Effector CD4-positive, alpha-beta T cell (primary cell): ENCODE measurements at places on chromosomes 5 and 9.

DNA sequence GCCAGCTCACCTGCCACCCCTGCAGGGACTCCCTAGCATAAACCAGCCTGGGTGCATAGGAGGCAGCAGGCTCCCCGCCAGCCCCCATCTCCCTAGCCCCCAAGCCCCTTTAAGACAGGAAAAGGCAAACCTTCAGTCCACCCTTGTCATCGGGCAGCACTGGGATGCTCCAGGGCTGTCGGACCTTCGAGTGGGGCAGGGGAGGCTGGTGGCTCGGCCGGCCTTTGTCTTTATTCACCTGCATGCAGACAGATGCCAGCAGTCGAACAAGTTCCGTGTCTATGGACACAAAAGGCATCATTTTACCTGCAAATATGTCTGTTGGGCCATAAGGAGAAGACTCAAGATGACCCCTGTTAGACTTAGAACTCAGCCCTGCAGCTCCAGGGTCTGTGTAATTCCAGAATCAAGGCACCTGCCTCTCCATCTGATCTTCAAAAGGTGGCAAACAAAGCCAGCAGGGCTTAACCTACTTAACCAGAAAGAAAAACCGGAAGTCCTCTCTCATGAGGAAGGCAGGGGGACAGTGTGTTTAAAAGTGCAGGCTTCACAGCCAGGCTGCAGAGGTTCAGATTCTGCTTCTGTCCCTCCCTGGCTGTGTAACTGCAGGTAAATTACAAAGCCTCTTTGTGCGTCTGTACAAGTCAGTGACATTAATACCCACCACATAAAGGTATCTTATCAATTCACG lies 16.2 kb downstream of the ANKS6 start:
- no peak for DNase-seq

DNA sequence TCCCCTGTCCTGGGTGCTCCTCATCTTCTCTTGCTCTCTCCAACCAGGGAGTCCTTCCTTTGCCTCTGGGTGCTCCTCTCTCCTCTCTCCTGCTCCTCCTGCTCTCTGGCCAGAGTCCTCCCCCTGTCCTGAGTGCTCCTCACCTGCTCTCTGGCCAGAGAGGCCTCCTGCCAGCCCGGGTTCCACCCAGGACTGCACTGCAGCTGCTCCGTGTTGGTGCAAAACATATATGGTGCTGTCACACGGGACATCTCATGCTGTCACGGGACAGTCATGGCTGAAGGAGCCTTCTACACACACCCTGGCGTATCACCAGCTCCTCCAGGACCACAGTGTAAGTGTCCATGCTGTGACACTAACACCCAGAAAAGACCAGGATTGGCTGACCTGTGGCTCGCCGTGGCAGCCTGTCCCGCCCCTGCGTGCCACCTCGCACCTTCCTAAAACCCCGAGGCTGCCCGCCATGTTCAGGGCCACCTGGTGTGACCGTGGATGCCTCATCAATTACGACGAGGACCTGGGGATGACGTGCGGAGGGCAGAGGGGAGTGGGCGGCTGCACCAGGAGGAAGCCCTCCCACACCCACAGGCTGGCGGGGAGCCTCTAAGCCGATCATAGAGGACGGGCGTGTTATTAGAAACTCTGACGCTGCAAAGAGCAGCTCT lies 27.9 kb upstream of the SLC6A3 start:
- no peak for DNase-seq

GRCh38 chr5:20145240-20145639 lies 157.2 kb upstream of the CDH18 start:
- DNase-seq, result no peak

GRCh38 chr5:167967494-167968177 lies 323.8 kb upstream of the WWC1 start:
- DNase-seq, result no peak

DNA sequence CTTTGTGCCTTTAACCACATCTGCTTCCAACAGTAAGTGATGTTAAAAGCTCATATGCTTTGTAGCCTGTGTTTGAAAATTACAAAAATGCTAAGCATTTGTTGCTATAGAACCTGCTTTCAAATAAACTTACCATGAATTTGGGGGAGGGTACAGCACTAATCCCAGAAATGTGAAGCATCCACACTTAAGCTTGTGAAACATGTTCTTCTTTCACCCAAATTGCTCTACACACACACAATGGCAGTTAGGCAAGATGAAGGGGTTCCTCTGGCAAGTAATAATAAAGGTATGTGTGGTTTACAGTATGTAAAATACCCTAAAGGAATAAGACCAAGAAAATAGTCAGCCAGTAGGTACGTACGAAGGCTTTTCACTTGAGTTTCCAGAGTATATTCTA lies 165.6 kb downstream of the SMARCA2 start:
- no peak for DNase-seq

DNA sequence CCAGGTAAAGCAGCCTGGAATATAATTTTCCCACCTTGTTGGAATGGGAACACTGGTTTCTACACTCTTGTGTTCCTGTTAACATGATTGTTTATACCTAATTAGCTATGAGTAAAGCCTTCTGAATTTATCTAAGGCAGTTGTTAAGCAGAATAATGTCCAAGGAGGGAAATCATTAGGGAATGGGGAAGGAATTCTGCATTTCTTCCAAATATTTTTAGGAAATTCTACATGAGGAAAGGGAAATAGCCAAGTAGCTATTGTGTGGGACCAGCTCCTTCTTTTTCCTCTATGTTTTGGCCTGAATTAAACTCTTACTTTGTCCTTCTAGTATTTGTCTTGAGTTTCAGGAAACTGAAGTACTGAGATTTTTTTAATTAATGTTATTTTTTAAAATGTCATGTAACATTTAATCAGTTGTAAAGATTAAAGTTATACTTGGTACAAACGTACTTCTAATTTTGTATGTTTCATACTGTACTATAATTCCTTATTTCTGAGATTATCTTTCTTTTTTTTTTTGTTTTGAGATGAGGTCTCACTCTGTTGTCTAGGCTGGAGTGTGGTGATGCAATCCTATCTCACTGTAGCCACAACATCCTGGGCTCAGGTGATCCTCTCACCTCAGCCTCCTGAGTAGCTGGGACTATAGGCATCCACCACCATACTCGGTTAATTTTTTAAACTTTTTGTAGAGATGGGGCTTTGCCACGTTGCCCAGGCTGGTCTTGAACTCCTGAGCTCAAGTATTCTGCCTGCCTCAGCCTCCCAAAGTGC lies 28.5 kb downstream of the ANKDD1B start:
- no peak for DNase-seq

DNA sequence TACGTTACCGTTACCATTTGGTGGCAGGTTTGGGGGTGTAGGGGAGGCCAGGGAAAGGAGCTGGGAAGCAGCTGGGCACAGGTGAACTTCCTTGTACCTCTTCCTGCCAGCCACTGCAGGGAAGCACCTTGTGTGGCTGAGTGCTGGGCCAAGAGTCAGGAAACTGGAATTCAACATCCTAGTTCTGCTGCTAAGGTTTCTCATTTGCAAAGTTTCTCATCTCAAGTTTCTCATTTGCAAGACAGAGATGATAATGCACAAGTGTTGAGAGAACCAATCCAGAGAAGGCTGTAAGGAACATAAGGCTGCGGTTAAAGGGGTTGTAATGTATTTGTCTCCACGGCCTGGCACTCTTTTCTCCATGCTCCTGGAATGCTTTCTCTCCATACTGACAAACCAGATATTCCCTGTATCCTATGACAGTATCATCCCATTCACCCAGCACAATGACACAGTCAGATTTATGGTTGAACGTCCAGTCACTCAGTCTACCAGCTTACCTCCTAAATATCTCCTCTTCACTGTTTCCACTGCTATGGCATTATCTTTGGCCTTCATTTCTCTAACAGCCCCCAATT lies 33.6 kb upstream of the LARP1 start:
- DNase-seq, result no peak

GRCh38 chr5:167964529-167964928 lies 326.9 kb upstream of the WWC1 start:
- DNase-seq, result no peak

- no peak for DNase-seq
Observed at GRCh38 chr9:96126321-96126881, 175.6 kb downstream of the HSD17B3 start.

DNA sequence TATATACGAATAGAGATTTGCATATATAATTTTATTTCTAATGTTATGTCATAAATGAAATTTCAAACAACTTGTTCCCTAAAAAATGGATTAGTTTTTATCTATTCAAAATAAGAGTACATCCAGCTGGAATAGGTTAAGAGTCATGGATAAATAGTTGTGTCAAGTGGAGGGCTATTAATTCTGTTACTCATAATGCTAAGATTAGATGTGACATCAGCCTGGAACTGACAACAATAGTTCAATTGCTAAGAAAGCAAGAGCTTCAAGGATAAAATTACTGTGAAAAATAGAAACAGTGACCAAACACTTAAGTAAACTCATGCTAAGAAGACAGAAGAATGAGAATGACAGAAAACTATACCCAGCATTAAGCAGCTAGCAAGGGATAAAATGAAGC lies 92.2 kb upstream of the CDH9 start:
- no peak for DNase-seq

GRCh38 chr9:113341712-113342410 lies 1.8 kb upstream of the WDR31 start:
- no peak for DNase-seq

DNA sequence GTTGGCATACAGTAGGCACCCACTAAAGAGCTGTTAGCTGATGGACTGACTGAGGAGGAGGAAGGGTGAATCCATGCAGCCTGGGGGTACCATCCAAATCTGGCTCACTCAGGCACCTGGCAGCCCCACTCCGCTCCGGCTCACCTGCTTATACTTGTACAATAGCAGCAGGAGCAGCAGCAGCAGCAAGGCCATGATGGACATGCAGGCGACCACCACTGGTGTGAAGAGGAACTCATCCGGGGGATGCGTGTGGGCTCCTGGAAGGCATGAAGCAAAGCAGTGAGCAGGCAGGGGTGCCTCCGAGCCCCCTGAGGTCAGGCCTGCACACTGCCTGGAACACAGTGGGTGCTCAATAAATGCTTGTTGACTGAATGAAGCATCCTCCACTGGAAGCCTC lies 18.3 kb downstream of the CSF1R start:
- no peak for DNase-seq

- DNase-seq, result no peak
Observed at GRCh38 chr9:135734616-135735144, 32.7 kb downstream of the KCNT1 start.

GRCh38 chr9:122206118-122207046 lies 22.4 kb downstream of the LHX6 start:
- no peak for DNase-seq

GRCh38 chr5:38237681-38238080 lies 20.7 kb upstream of the EGFLAM start:
- no peak for DNase-seq

GRCh38 chr9:80070071-80070742 lies 498.4 kb downstream of the TLE4 start:
- no peak for DNase-seq

- DNase-seq, result no peak
Observed at GRCh38 chr5:77970891-77971290, 194.8 kb upstream of the TBCA start.
